ENCODE measurements at places on chromosomes 4 and X.

- no peak for DNase-seq
Observed at GRCh38 chrX:70301716-70302115, 11.8 kb downstream of the KIF4A start.

GRCh38 chr4:16199093-16199492, 27.2 kb downstream of the TAPT1 start:
- no peak for DNase-seq

DNA sequence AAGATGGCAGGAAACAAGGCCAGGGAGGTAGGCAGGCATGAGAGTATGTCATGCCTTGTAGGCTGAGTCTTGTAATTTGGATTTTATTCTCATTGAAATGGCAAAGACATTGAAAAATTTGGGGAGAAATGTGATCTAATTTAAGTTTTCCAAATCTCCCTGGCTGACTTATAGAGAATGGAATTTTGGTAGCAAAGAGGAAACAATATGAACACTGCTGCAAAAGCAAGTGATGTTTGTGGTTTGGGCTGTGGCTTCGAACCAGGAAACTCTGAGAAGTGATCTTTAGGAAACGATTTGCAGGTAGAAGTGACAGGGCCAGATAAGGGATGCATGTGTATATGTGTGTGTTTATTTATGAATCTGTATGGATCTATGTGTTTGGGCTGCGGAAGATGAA, 35.6 kb downstream of the ARSJ start:
- DNase-seq: no peak

DNA sequence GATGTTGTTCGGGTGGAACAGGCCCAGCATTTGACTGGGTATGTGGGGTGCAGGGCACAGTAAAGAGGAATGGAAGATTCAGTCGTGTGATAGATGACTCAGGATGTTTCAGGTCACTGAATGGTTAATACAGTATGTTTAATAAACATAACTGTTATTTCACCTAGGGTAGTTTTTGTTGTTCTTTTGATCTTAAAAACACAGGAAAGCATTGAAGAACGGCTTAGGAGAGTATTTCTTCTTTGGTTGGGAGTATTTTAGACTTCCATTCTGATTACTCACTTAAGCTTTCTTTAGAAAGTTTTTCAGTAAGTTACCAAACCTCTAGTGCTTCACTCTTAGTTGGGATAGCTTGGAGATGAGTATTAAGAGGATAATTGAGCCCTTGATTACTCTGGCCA, 62.3 kb downstream of the STAG2 start:
- no peak for DNase-seq

- DNase-seq: no peak
Observed at GRCh38 chr4:137558951-137559350, 26.7 kb upstream of the PCDH18 start.

GRCh38 chr4:7000421-7001176, 42.6 kb upstream of the TADA2B start:
- peak; percentile 73 for DNase-seq

- no peak for DNase-seq
Observed at GRCh38 chrX:40736170-40736505, 796 bp upstream of the MED14 start.

DNA sequence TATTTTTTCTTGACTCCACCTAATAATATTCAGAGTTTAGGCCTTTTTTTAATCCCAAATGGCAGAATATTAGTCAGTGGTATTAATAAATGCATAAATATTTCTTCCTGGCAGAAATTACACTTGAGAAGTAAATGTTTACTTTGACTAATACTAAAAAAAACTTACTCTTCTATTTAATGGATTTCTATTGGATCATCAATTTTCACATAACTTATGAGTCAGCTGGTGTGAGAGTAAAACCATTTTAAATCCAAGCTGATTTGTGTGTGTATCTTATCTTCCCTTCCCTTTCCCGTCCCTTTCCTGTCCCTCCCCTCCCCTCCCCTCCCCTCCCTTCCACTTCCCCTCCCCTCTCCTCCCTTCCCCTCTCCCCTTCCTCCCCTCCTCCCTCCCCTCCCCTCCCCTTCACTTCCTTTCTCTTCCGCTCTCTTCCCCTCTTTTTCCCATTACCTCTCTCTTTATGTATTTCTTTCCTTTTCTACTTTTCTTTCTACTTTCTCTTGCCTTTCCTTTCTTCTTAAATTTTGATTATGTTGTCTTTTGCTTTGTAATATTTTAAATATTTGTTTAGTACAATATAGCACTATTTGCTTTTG, 630.1 kb upstream of the EPHA5 start:
- no peak for DNase-seq

GRCh38 chr4:162356181-162356580, 192.4 kb upstream of the FSTL5 start:
- no peak for DNase-seq

DNA sequence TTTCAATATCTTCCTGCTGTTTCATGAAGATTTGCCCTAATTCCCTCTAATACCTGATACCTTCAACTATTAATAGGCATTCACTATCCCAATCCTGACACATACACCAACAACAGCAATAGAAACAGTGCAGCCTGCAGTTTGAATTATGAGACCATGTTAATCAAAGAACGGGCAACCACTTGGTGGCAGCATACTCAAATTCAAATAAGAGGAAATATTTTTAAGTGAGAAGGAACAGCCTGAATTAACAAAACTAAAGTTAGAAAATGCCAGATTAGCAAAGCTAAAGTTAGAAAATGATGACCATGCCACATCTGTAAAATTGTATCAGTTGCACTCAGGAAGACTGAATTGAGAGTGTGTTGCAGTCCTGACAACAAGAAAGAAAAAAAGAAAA, 204.9 kb downstream of the SMARCA1 start:
- DNase-seq: no peak

DNA sequence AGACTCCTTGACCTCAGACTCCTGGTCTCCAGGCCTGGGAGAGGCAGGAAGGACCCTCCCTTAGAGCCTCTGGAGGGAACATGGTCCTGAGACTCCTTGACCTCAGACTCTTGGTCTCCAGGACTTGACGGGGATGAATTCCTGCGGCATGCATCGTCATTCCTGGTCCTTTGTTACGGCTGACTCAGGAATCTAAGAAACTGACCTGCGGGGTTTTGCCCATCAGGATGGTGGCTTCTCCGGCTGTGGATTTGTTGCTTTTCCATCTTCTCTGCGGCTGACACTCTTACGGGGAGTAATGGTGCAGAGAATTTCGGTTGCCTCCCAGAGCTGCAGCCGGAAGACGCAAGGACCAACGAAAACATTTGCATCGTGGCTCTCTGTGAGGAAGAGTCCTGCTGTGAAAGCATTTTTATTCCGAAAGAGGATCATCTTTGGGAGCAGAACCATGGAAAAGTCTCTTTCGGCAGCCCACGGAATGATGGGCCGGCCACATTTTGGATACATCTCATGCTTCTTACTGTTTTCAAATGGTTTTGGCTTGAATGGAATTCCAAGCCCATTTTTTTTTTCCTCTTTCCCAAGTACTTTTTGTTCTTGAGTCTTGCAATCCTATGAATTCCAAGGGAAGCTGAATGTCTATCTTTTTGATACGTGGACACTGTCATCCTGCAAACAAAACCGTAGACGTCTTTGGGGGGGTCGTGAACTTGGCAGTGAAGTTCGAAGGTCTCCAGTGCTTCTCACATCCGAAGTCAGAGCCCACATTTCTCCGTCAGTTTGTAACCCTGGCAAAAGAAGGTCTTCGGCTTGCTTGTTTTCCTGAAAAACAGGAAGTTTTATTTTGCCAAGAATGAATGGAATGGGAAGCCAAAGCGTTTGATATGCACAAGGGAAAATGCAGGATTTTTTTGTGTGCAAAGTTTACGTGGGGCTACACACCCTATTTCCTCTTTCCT, 36.5 kb downstream of the SHOX start:
- no peak for DNase-seq

- no peak for DNase-seq
Observed at GRCh38 chr4:137124278-137124932, 407.9 kb downstream of the PCDH18 start.

- no peak for DNase-seq
Observed at GRCh38 chrX:31609130-31609529, 537.3 kb upstream of the FTHL17 start.

DNA sequence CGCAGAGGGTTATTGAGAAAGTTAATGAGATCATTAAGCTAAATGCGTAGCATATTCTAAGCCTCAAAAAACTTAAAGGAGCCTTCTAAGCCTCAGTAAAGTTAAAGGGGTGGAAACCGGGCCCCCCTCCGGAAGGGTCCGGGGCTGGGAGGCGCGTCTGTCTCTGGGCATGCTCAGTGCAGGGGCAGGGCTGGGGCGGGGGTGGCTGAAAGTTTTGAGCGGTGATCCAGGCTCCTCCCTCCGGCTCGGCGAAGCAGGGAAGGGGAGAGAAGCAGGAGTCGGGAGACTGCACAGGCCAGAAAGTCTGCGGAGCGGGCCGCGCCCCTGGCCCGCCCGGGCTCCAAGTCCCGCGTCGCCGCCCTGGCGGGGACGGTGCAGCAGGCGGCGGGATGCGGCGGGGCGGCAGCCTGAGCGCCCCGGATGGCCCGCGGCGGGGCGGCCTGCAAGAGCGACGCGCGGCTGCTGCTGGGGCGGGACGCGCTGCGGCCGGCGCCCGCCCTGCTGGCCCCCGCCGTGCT, at the start of gene EVC:
Gene EVC, plus strand, starts transcription at position 241 of the 518 bp plus-strand sequence. Its CDS starts 180 bp downstream, at position 421.
- DNase-seq: peak; percentile 91

GRCh38 chrX:134460862-134461220, 876 bp downstream of the HPRT1 start:
- no peak for DNase-seq

GRCh38 chrX:110941906-110942305, 146.3 kb upstream of the CHRDL1 start:
- DNase-seq: no peak

DNA sequence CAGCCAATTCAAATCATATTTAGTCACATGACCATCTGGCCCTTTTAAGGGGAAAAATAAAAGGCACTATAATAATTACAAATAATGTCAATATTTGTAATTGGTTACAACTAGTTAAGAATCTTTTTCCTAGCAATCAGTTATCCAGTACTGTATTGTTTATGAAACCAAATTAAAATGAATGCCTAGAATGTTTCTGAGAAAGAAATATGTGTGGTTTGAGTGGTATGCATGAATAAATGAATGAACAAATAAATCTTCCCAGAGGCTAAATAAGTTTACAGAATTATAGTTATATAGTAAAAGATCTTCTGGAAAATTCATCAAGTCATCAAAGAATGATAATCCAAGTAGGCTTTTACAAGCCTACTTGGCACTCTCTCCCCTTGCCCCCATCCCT, 55.8 kb upstream of the F8A3 start:
- no peak for DNase-seq

DNA sequence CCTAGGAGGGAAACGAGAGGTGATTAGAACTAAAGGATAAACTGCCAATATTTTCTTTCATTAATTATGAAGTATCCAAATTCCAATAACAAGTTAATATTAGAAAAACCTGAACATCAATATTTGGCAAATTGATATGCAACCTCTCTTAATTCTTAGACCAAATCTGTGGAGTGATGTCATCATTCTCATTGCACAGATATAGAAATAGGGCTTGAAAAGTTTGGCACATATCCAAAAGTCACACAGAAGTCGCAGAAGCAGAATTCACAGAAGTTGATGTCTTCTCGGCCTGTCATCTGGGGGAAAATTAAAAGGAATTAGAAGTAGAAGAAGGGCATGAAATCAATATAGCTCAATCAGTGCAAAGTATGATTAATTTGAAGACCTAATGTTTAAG, 36.9 kb downstream of the ENPEP start:
- DNase-seq: no peak

GRCh38 chr4:45280121-45280520, 553.8 kb upstream of the GNPDA2 start:
- no peak for DNase-seq

DNA sequence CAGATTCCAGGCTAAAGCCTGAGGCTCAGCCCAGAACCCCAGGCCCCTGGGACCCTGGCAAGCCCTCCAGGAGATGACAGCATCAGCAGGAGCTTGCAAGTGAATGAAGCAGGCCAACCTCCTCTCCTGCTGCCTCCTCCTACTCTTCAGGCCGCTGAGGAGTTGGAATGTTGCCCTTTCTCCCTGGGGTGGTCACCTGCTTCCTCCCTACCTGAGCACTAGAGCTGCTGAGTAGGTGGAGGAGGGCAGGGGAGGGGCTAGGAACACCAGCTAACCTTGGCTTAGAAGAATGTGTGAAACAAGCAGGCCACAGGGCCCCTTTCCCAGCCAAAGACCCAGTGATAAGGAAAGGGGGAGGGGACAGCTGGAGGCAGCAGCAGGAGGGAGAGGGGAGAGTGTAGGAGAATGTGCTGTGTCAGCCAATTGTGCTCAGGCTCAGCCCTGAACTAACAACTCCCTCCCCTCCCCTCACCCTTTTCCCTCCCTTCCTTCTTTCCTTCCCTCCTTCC, 58.0 kb downstream of the PJA1 start:
- no peak for DNase-seq

DNA sequence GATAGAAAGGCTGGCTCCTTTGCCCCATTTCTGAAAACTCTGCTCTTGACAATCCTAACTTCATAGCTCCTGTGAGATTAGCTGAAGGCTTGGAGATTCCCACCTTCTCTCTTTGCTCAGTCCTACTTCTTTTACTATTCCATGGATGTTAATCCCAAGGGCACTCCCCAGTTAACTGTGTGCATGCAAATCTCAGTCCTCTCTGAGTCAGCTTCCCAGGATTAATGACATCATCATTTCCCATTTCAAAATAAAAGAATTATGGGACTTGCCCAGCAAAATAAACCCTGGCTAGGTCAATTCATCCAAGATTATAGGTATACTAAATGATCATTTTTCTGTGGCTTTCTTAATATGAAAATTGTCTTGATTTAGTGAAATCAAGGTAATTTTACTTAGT, 328.6 kb upstream of the NR3C2 start:
- DNase-seq: no peak

- DNase-seq: no peak
Observed at GRCh38 chr4:110483516-110483915, 7.6 kb downstream of the ENPEP start.

DNA sequence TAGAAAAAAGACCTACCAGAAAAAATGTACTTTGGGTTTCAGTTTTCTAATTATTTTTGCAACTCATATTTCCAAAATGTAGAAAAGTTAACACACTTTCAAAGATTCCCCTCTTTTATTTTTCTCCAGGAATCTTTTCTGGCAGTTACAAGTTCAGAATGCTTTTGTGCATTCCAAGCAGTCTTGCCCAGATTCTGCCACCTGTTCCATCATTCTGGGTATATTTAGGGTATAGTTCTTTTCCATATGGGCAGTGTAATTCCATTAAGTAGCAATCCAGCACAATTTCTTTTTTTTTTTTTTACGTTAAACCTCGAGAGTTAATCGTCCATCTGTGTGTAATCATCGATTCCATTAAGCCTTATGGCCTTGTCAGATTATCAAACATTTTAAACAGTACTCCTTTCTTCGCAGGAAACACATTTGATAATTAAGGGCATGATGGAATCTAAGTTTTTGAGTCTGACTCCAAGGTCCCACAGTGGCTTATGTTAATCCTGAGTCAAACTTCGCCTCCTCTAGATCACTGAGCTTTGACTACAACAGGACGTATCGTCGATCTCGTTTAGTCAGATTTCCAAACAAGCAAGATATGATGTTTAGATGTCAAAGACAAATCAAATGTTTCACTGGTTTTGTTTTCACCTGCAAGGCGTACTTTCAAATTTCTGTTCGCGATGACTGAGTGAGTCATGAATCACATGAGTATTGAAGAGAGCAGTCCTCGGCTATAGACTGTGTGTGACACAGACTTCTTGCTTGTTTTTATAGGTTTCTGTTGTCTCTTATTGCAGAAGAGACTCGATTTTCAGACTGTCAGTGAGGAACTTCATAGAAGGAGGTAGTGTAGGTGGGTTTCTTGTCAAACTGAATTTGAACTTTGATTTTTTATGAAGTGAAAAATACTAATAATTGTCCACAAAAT, 118.9 kb upstream of the GK2 start:
- no peak for DNase-seq

Data from osteocyte (in vitro differentiated cells).